ENCODE measurements at places on chromosomes 1 and 21. TPM values are rescaled to one million over a fixed set of nuclear protein-coding genes. Genes with fewer than 3 reads are reported as not detected.

The RIPPLY3 gene
- 0.99 TPM for total RNA-seq

The ADCY10 gene
- 0.18 TPM for total RNA-seq

The FALEC gene
- total RNA-seq = not detected

The SH2D1B gene
- total RNA-seq = 0.35 TPM

The PTPN14 gene
- total RNA-seq = 50.6 TPM

The ZBTB8A gene
- 13.9 TPM for total RNA-seq

The SPAG17 gene
- total RNA-seq = 6.3 TPM

The AUNIP gene
- total RNA-seq = 1.2 TPM

The OPRD1 gene
- 0.23 TPM for total RNA-seq

The DENND2D gene
- total RNA-seq = 17.2 TPM

The ILF2 gene
- 133 TPM for total RNA-seq

The RCAN1 gene
- 26.4 TPM for total RNA-seq

The F11R gene
- 96.5 TPM for total RNA-seq

The NTNG1 gene
- 14.3 TPM for total RNA-seq

The BCAS2 gene
- 24.7 TPM for total RNA-seq

The UHMK1 gene
- total RNA-seq = 40.0 TPM

The PM20D1 gene
- 0.82 TPM for total RNA-seq

The PTPN7 gene
- total RNA-seq = 3.0 TPM

The NDUFS5 gene
- 214 TPM for total RNA-seq

The PHC2 gene
- 111 TPM for total RNA-seq

The WNT4 gene
- total RNA-seq = 10.2 TPM

The HNRNPCL1 gene
- not detected for total RNA-seq

Measured in metanephros (tissue), 2 donors.